ENCODE measurements at places on chromosomes 4 and X.

DNA sequence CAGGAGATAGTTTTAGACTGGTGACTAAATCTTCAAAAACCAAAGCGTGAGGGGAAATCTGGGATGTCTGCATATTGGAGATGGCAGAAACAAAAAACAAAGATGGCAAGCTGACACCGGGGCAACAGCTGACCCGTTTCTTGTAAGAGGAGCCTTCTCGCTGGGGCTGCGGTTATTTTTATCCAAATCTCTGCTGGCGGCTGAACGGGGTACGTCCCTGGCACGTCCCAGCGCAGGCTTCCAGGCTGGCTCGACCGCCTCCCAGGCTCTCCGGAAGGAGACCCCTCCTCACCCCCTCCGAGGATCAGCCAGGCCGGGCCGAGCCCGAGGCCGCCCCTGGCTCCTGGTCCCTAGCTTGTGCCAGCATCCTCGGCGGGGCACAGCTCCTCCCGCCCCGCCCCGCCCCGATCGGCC, 403 bp downstream of the SGCB start:
- peak; percentile 27 for DNase-seq

DNA sequence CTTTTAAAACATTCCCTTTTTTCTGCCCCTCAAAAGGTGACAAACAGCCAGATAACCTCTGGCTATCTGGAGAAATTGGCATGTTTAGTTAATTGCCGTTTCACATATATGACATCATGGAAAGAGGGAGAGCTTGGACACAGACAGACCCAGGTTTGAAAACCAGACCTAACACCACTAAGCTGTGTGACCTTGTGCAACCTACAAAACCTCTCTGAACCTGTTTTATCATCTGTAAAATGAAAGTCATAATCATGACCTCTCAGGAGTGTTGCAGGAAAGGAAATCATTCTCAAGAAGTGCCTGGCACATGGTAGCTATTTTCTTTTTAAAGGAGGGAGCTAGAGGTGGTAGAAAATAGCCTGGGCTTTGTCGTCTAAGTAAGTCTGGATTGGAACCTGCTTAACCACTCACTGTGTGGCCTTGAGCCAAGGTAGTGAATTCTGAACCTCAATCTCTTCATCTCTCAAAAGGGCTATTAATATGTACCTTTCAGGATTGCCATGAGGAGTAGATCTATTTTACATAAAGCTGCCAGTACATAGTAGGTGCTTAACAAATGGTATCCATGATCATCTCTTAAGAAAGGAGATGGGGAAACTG, 363.5 kb downstream of the BCOR start:
- no peak for DNase-seq

DNA sequence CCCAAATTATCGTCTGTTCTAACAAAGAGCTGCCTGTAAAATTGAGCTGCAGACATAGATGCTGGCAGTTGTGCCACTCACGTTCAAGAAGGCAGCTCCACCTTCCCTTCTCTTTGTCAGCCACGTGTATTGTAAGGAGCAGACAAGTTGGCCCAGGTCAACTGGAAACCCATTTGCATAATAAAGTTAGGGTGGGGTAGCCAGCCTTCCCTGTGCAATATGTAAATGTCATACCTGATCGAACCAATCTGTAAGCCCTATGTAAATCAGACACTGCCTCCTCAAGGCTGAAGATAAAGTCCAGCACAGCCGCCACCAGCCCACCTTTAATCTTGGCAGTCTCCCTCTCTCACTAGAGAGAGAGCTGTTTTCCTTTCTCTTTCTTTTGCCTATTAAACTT, 117.2 kb downstream of the TMEM144 start:
- no peak for DNase-seq

DNA sequence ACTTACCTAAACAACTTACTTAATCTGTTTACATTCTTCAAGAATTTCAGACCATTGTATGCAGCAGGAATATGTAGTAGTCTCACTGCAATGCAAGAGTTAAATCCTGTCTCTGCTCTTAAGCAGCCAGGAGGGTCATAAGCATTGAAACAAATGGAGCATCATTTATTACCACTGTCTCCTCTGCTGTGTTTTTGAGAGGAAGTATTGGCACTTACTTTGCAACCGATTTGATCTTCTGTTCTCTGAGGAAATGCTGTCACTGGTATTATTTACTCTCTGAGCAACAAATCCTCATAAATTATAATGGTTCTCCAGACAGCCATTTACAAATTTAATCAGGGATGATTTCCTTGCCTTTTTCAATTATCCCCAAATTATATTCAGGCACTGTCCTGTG, 1367.1 kb downstream of the STIM2 start:
- DNase-seq, result no peak

DNA sequence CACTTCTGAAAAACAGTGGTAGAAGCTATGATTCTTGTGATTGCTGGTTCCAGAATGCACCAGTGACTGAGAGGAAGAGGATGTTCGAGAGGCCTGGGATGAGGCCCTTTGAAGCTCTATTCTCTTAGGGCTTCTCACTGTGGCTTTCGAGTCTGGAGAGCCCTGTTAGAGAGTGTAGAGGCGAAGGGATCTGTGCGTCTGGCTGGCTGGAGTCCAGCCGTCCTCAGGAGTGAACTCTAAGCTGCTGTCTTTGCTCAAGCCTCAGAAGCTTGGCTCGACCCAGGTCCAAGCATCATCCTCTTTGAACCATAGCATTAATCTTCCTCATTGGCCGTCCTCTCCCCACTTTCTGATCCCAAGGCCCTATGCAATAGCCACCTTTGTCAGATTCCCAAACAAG, 51.6 kb downstream of the ELF4 start:
- DNase-seq, result no peak

DNA sequence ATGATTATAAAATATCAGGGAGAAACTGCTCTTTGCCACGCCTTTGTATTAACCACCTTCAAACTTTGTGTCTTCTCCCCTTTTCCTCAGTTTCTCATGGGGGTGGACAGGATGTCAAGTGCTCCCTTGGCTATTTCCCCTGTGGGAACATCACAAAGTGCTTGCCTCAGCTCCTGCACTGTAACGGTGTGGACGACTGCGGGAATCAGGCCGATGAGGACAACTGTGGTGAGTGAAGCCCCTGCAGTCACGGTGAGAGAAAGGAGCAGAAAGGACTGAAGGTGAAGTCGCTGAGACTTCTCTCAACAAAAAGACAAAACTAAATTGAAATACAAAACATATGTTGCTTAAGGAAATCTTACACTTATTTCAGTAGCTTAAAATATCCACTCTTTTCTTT, 50.9 kb downstream of the RXFP1 start:
- no peak for DNase-seq

DNA sequence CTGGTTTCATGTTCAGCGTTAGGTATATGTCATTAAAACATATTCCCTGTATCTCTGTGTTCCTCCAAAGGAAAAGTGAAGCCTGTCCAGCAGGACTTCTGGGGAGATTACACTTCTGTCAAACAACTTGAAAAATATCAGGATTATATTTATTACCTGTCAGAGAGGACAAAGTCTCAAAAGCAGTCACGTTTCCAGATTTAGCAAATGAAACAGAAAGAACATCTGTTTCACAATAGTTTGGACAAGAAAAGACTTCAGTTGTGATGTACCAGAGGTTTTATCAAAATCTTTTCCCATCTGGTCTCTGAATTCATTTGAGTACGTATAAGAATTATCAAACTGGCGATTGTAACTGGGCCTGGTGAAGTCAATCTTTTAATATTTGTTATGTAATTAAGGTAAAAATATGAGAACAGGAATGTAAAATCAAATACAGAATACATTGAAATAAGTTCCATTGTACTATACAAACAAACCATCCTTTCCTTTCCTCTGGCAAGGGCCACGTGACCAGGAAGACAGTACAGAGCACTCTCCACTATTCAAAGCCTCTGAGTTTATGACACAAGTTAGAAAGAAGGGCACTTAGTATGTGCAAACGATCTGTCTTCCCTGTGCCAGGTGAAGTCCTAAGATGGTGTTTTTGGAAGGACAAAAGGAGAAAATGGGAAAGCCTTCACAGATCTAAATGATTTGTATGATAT, 3.2 kb downstream of the CASP3 start:
- no peak for DNase-seq

GRCh38 chr4:808860-809570, 16.9 kb downstream of the CPLX1 start:
- DNase-seq, result no peak
